ENCODE measurements at places on chromosomes 13 and 19. TPM values are rescaled to one million over a fixed set of nuclear protein-coding genes. Genes with fewer than 3 reads are reported as not detected.
A peak's percentile ranks its signal among the peaks of the same experiment; 100 is the strongest.

DNA sequence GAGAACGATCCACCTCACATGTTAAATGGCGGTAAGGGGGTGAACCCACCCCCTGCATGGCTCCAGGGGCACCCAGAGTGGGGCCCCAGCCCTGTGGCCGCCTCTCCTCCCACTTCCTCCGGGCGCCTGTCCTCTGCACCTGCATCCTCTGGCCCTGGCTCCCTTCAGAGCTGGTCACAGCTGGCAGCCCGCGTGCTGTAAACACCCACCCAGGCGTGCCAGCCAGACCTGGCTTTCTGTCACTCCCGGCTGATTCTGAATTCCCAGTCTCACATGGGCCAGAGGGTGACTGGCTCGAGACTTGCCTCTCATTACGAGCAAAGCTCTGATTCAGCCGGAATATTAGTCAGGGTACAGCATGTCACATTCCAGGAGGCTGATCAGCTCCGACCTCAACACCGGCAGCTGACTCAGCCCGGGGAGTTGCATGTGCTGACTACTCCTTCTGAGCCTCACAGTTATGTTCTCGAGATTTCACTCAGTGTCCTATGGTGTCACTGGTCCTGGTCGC lies 75.1 kb downstream of the GNG7 start:
- H3K27me3 ChIP-seq = no peaks in the 10 kb centered on the region
- no peaks in the 10 kb centered on the region for H3K36me3 ChIP-seq
- peak; percentile 23 for DNase-seq
- H3K4me1 ChIP-seq = peaks cover 27% of the 10 kb centered on the region
- H3K27ac ChIP-seq = peak overlapping the region; percentile 52

DNA sequence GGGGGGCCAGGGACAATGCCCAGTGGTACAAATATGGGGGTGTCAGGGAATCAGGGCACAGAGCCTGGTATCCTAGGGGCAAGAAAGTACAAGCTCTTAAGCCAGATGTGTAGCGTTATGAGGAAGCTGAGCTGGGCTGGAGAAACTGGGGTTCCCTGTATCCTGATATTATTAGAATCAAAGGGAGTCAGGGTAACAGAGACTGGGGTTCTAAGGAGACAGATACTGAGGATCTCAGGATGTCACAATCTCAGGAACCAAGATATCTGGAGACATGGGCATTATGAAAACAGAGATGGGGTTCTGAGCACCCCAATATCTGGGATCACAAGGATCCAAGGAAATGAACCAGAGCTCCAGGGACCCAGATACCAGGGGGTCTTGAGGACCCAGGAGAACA lies 784 bp downstream of the BCL3 start:
- H3K4me3 ChIP-seq = peak overlapping the region; percentile 93
- peaks cover 10% of the 10 kb centered on the region for H3K36me3 ChIP-seq
- no peak for DNase-seq
- no peaks in the 10 kb centered on the region for H3K27me3 ChIP-seq

- no peaks in the 10 kb centered on the region for H3K4me1 ChIP-seq
- no peak overlapping the region for H3K4me3 ChIP-seq
These were observed 37.8 kb downstream of the MBD3L2B start for GRCh38 chr19:6983448-6983847.

DNA sequence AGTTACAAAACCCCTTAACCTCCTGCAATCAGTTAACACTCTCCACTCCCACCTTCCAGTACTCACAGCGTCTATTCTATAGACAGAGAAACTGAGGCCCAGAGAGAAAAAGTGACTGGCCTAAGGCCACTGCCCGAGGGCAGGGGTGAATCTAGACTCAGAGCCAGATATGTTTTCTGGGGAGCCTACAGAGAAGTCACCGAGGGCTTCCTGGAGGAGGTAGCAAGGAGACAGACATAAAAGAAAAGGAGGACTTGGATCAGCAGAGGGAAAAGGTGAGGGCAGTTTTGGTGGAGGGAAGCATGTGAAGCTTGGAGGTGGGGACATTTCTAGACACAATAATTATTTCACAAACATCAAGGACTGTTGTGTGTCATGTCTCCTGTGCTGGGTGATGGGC lies 1.6 kb upstream of the COMP start:
- no peak overlapping the region for H3K4me3 ChIP-seq
- H3K36me3 ChIP-seq = no peaks in the 10 kb centered on the region
- H3K27ac ChIP-seq = no peak overlapping the region
- peaks cover 11% of the 10 kb centered on the region for H3K27me3 ChIP-seq
- peaks cover 30% of the 10 kb centered on the region for H3K4me1 ChIP-seq
- no peak for DNase-seq

DNA sequence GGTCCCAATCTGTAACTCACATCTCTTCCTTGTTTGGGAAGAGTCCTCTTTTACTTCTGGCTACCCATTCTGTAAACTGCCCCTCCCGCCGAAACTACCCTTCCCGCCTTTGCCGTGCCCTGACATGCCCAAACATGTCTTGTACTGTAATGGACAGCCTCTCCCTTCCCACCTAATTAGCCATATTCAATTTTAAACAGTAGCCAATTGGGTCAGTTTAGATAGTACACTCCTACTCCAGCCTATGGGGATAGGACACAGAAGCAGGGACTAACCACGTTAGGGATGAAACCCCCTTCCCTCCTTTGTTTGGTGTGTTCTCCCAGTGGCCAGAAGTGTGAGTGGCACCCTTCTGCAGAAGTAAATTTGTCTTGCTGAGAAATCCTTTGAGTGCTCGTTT lies 34.2 kb downstream of the SACS start:
- H3K36me3 ChIP-seq = no peaks in the 10 kb centered on the region
- no peak for DNase-seq
- no peak overlapping the region for H3K27ac ChIP-seq
- no peak overlapping the region for H3K4me3 ChIP-seq
- no peaks in the 10 kb centered on the region for H3K4me1 ChIP-seq
- peaks cover 2% of the 10 kb centered on the region for H3K27me3 ChIP-seq

DNA sequence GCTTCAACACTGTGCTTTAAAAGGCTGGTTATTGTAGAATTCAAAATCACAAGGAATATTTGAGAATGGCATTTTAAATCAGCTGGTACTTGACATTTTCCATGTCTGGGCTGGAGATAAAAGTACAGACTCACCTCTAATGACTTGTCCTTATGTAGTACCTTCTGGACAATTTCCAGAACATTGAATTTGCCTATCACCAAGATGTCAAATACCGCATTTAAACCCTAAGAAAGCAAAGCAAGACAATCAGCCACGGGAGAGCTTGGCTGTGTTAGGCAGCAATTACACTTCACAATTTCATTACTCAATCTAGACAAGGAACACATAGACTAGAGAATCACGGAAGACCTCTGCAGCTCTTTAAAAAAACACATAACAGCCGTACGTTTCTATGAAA lies 36.8 kb downstream of the TMTC4 start:
- H3K27me3 ChIP-seq = no peaks in the 10 kb centered on the region
- no peak overlapping the region for H3K4me3 ChIP-seq
- H3K27ac ChIP-seq = no peak overlapping the region
- H3K4me1 ChIP-seq = no peaks in the 10 kb centered on the region
- DNase-seq = no peak

DNA sequence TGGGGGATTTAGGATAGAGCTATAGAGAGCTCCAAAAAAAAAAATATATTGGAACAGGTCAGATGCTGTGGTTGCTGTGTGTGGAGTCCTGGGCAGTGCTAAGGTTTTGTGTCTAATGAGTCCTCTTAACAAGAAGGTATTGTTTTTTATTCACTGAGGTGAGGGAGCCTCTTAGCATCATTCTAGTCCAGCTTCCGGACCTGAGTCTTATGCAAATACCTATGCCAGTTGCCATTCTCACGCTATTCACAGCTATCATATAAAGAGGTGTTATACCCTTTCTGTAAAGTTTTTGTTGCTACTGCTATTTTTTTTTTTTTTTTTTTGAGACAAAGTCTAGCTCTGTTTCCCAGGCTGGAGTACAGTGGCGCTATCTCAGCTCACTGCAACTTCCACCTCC lies 1.4 kb downstream of the NLRP2 start:
- no peak overlapping the region for H3K27ac ChIP-seq
- H3K36me3 ChIP-seq = no peaks in the 10 kb centered on the region
- H3K4me3 ChIP-seq = no peak overlapping the region
- no peaks in the 10 kb centered on the region for H3K27me3 ChIP-seq

- H3K4me3 ChIP-seq = no peak overlapping the region
- H3K27ac ChIP-seq = no peak overlapping the region
- peaks cover 13% of the 10 kb centered on the region for H3K4me1 ChIP-seq
- H3K36me3 ChIP-seq = peaks cover 6% of the 10 kb centered on the region
- peaks cover 11% of the 10 kb centered on the region for H3K27me3 ChIP-seq
- no peak for DNase-seq
These were observed 1.0 kb downstream of the SCN1B start for GRCh38 chr19:35031072-35031881.

GRCh38 chr13:27973961-27974662 lies 5.0 kb upstream of the CDX2 start:
- H3K36me3 ChIP-seq = no peaks in the 10 kb centered on the region
- H3K4me1 ChIP-seq = peaks cover 8% of the 10 kb centered on the region
- peaks cover 29% of the 10 kb centered on the region for H3K27me3 ChIP-seq
- no peak overlapping the region for H3K4me3 ChIP-seq
- no peak overlapping the region for H3K27ac ChIP-seq

- no peak for DNase-seq
- no peaks in the 10 kb centered on the region for H3K27me3 ChIP-seq
- H3K4me1 ChIP-seq = no peaks in the 10 kb centered on the region
- peaks cover 29% of the 10 kb centered on the region for H3K36me3 ChIP-seq
- no peak overlapping the region for H3K4me3 ChIP-seq
These were observed 447.1 kb downstream of the KLF12 start for GRCh38 chr13:73687087-73687486.

DNA sequence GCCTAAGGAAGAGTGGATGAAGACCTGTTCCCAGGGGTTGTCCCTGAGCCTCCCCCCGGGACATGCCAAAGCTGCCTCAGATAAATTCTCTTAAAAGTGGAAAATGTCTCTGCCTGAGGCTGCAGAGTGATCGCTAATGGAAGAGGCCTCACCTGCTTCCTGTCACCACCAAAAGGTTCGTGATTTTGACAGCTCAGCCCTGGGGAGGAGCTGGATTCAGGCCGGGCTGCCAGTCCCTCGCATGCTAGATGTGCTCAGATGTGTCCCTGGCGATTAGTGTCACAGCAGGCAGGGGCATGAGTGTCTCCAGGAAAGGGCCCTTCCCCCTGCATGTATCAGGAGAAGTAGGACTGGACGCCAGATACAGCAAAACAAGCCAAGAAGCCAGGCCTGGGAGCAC lies 626.5 kb downstream of the UQCRFS1 start:
- no peaks in the 10 kb centered on the region for H3K4me1 ChIP-seq
- no peak for DNase-seq
- no peak overlapping the region for H3K4me3 ChIP-seq
- H3K27ac ChIP-seq = no peak overlapping the region

GRCh38 chr19:58544591-58545285 lies 874 bp downstream of the TRIM28 start:
- peak overlapping the region; percentile 95 for H3K27ac ChIP-seq
- no peaks in the 10 kb centered on the region for H3K27me3 ChIP-seq
- H3K4me3 ChIP-seq = peak overlapping the region; percentile 67
- DNase-seq = peak; percentile 71
- peaks cover 27% of the 10 kb centered on the region for H3K36me3 ChIP-seq

DNA sequence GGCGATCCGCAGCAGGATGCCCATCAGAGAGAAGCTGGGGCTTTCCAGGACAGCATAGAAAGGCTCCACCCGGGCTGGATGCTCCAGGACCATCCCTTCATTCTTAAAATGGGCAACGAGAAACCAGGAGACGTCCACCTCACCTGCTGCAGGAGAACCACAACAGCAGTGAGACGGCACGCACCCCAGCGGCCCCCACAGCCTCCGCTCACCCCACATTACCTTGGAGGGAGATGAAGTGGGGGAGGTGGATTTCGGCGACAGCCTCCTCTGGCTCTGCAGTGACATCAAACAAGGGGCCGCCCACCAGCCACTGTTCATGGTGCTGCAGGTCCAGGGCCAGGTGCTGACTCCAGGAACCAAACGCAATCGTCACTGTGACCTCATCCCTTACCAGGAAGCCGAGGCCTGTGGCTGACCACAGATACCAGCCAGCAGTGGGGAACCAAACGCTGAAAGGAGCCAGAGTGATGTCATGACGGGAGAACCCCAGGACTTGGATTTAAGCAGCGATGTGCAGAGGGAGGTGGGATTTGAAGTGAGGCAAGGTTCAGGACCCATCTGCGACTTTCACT lies 25.1 kb downstream of the CARD8 start:
- no peak overlapping the region for H3K27ac ChIP-seq
- no peaks in the 10 kb centered on the region for H3K4me1 ChIP-seq
- peaks cover 82% of the 10 kb centered on the region for H3K36me3 ChIP-seq
- no peak overlapping the region for H3K4me3 ChIP-seq

DNA sequence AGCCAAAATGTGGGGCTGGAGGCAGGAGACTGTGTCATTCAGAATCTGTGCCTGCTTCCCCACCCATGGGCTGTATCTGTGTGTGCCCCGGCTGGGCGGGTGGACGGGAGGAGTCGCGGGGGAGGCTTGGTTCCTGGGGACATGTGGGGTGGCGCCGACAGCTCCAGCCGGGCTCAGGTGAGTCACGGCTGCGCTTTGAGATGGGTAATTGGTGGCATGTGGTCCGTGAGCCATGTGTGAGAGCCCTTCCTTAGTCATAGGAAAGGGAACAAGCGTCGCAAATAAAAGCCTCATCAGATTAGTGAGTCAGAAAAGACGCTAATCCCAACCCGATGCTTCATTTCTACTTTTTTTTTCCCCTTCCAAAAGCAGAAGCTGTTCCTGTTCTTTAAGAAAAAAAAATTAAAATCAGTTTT lies 118.6 kb upstream of the ZNF536 start:
- H3K27ac ChIP-seq = no peak overlapping the region
- H3K4me3 ChIP-seq = no peak overlapping the region
- H3K27me3 ChIP-seq = peaks cover 18% of the 10 kb centered on the region
- H3K36me3 ChIP-seq = no peaks in the 10 kb centered on the region

- H3K27ac ChIP-seq = no peak overlapping the region
- no peak for DNase-seq
- H3K4me1 ChIP-seq = no peaks in the 10 kb centered on the region
- no peaks in the 10 kb centered on the region for H3K27me3 ChIP-seq
- H3K36me3 ChIP-seq = no peaks in the 10 kb centered on the region
- no peak overlapping the region for H3K4me3 ChIP-seq
These were observed 2.9 kb upstream of the C13orf42 start for GRCh38 chr13:51113969-51114368.

Gene C5AR2
- total RNA-seq = 1.9 TPM

Gene RNF113B
- total RNA-seq = not detected

Gene ACP7
- not detected for total RNA-seq

Gene ZNF345
- total RNA-seq = 9.1 TPM

Gene ZNF714
- 14.7 TPM for total RNA-seq

Gene GYS1
- 37.1 TPM for total RNA-seq

Gene ZNF888
- 5.0 TPM for total RNA-seq

Gene CRLF1
- not detected for total RNA-seq

Gene CATSPERD
- total RNA-seq = not detected
